Stimulated activated CD8-positive, alpha-beta memory T cell treated with anti-CD3 and anti-CD28 coated beads, Interleukin-4, amount 100 ng/mL, for 24 hours (primary cell): ENCODE measurements at places on chromosomes 1 and 21.
A peak's percentile ranks its signal among the peaks of the same experiment; 100 is the strongest.

DNA sequence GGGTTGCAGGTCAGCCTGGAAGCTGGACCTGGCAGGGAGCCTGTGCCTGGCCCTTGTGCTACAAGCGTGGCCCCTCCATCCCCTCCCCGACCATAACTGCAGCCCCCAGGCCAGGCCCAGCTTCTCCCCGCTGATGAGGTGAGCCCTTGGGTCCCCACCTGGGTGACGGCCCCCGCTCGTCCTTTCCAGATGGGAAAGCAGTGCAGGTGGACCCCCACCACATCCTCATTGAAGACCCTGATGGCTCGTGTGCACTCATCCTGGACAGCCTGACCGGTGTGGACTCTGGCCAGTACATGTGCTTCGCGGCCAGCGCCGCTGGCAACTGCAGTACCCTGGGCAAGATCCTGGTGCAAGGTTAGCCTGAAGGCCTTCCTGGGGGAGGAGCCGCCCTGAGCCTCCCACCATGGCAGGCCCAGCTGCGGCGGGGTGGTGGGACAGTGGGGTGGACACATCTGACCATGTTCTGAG, 56.9 kb downstream of the TRIM11 start:
- DNase-seq = no peak

DNA sequence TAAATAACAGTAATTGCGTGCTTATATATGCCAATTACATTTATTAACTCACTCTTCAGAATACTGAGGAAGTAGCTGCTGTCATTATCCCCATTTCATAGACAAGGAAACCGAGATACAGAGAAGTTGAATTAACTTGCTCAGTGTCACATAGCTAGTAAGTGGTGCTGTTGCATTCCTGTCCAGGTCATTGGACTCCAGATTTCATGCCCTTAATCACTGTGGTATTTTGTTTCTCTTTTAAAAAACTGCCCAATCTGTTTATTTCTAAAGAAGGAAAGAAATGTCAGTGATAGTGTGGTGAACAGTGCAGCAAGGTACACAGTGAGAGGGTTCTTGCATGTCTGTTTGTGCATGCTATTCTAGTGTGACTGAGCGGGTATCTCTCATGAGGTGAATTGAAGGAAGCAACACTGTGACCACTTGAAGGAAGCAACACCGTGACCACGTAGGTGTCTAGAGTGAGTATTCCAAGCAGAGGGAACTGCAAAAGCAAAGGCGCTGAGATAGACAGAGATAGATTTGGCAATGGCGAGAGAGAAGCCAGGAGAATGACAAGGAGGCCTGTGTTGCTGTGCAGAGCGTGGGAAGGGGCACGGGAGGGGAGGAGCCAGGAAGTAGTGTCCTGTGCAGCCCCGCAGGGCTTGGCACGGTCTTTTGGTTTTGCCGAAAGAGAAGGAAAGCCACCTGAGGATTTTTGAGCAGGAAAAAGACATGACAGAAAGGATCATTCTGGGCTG, 95.9 kb downstream of the CAMTA1 start:
- DNase-seq = no peak

- DNase-seq = no peak
Measured at GRCh38 chr1:160827418-160827817, 31.4 kb downstream of the LY9 start.

GRCh38 chr1:84253891-84254290, 47.6 kb upstream of the SAMD13 start:
- no peak for DNase-seq

DNA sequence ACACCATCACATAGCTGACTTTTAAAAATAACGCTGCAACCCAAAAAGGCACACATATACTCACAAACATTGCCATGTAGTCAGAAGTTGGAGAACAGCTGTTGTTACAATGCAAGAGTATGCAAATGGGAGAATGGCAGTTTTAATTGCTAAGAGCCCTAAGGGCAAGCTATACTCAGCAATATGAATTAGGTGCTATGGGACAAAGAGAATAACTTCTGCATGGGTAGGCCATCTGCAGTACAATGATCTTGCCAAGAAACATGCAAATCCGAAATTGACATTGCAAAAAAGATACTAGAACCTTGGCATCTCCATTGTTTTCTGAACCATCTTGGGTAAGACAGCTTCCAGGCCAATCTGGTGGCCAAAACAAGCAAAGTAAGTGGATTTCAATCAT, 697.8 kb downstream of the LRRIQ3 start:
- no peak for DNase-seq

GRCh38 chr1:112335351-112335750, 60.7 kb upstream of the CTTNBP2NL start:
- DNase-seq = no peak

DNA sequence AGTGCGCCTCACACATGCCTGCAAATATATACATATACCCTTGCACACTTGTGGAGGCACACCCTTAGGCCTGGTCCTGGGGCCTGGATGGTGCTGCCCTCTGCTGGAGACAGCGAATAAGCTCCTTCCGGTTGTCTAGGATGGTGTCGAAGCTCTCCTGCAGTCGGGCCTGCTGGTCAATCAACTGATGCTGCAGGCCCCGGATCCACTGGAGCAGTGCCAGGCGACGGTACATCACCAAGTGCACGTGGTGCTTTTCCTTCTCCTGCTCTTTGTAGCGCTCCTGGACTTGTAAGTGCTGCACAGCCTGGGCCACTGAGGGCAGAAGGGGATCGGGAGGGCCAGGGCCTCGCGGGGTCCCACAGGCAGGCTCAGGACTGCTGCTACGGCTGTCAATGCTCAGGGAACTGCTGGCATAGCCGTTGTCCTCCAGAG, 3.1 kb downstream of the C1orf216 start:
- peak; percentile 64 for DNase-seq

GRCh38 chr1:11316701-11317100, 43.7 kb downstream of the UBIAD1 start:
- no peak for DNase-seq

GRCh38 chr1:14039582-14040430, 339.8 kb downstream of the PRDM2 start:
- DNase-seq = no peak

DNA sequence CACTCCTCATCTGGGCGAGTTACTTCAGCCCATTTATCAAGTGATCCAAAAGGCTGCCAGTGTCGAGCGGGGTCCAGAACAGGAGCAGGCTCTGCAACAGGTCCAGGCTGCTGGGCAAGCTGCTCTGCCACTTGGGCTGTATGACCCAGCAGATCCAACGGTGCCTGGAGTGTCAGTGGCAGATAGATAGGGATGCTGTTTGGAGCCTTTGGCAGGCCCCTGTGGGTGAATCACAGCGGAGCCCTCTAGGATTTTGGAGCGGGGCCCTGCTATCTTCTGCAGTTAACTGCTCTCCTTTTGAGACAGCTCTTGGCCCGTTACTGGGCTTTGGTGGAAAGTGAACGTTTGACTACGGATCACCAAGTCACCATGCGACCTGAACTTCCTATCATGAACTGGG, 7.5 kb downstream of the MMEL1 start:
- DNase-seq = no peak

DNA sequence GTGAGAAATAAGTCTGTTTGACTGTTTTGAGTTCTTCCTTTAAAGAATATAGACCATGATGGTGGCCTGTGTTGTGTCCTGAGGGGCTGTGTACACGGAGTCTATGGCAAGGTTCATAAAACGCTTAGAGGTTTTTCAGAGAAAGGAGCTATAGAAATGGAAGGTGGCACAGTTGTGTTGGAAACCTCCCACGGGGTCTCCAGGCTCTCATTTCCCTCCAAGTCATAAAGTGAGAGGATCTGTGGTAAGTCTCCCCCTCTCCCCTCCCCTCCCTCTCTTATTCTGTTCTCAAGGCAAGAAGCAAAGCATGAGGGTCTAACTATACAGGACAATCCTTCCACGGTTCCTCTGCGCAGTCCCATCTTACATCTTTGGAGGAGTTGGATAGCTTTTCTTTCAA, 139.2 kb downstream of the KIF26B start:
- DNase-seq = no peak

- DNase-seq = no peak
Measured at GRCh38 chr1:174036798-174037197, 14.6 kb upstream of the RC3H1 start.

DNA sequence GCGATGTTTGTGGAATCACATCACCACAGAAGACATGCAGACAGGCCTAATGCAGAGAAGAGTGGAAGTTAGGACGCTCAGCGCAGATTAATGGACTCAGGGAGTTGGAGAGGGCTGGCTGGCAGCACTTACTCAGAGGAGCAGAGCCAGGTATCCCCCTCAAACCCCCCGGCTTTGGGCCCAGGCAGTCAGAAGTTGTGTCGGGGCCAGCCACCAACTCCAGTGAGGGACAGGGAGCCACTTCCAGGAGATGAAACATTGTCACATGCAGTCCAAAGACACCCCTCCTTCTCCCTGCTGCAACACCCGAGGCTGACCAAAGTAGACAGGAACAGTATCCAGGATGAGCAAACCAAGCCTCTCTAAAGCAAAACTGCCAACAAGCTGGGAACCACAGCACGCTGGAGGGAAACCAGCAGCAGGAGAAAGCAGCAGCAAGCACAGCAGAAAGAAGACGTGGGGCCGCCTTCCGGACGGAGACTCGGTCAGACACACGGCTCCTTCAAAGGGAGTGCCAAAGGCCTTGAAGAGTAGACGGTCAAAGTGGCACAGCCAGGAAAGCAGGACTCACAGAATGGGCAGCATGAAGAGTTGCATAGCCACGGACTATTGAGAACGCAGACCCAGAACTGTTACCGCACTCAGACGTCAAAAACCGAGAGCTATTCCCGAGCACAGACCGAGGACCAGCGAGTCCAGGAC, 149.3 kb downstream of the PCBP3 start:
- no peak for DNase-seq

DNA sequence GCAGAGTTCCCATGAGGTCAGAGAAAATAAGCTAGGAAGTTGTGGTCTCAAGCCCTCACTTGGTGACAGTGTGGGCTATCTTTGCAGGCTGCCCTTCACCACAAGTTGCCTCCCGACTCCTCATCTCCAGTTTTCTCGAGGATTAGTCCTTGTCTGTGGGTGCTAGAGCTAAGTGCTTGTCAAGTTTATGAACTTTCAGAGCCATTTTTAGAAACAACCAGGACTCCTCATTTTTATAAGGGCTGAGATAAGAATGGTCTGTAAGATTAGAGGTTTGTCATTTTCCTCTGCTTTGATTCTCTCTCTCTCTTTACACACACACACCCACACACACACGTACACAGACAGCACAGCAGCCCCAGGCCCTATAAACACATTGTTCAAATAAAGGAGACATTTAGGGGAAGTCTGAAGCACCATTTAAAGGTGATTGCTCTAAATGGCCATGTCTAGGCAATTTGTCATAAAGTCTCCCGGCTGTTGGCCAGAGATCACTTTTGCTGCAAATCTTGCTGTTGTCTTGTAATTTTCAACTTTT, 127.2 kb downstream of the LACTBL1 start:
- no peak for DNase-seq

DNA sequence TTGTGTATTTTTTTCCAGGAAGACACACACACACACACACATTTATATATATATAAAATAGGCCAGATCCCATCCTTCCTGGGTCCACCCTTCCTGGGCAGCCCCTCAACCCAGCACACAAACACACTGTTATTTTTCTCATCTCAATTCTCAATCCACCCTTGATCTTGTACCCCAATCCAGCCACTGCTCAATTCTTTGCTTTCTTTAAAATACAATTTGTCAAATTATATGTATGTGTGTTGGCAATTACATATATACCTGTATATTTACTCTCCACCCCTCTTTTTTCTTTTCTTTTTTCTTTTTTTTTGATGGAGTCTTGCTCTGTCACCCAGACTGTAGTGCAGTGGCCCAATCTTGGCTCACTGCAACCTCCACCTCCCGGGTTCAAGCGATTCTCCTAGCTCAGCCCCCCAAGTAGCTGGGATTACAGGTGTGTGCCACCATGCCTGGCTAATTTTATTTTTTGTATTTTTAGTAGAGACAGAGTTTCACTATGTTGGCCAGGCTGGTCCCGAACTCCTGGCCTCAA, 88.3 kb downstream of the DHRS3 start:
- no peak for DNase-seq

- no peak for DNase-seq
Measured at GRCh38 chr1:33466159-33466558, 6.3 kb upstream of the ZSCAN20 start.

GRCh38 chr1:186078245-186078644, 296.8 kb downstream of the TPR start:
- DNase-seq = no peak

- DNase-seq = no peak
Measured at GRCh38 chr21:16037421-16037955, 307.7 kb downstream of the USP25 start.

- no peak for DNase-seq
Measured at GRCh38 chr1:27990920-27991537, 31.3 kb downstream of the XKR8 start.

DNA sequence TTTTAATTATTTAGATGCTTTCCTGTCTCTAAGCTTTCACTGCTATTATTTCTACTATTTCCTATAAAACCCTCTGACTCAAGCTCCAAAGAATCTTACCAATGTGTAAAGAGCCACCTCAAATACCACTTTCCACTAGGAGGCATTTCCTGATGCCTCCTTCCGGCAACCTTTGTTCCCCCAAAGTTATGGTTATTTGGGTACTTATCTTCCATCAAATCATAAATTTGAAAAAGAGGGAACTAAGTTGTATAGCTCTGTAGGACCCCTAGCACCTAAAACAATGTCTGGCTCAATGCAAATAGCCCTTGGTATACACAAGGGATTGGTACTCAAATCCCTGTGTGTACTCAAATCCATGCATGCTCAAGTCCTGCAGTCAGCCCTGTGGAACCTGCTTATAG, 79.6 kb downstream of the NME7 start:
- DNase-seq = no peak

DNA sequence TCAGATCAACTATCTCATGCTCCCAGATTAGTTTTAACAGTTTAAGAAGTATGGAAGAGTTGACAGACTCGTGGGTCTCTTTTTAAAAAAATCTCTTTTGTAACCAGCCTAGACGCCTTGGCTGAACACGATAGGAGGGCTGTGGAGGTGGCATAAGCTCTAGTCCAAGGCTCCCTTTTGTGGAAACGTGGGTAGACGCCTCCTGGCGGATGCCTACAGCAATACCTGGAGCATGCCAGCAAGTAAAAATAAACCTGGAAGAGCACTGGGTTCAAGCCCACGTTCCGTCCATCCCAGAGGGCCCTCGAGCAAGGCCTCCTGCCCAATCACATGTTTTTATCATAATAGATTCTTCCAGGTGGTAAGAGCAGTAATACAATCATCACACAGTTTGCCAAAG, 87.9 kb downstream of the RGS7 start:
- DNase-seq = no peak

DNA sequence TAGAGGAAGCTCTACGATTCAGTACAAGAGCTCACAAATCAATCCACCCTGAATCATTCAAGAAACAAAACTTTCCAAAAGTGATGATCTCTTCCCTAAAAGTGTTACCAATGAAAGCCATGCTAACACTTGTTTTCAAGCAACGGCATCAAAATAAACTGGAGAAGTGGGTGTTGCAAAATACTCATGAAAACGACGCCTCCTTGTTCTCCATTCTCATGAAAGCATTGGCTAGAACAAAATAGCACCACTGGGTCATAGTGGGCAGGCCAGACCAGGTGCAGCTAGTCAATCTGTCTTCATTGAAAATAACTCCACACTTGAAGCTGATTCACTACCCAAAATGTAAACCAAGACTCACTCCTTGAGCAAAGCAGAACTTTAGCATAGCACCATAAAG, 4.3 kb downstream of the TIAM1 start:
- DNase-seq = no peak
